ENCODE measurements at places on chromosomes 4 and X.

- no peak for DNase-seq
Measured at GRCh38 chrX:68307769-68308168, 125.5 kb downstream of the OPHN1 start.

GRCh38 chr4:24042094-24042493, 152.2 kb upstream of the PPARGC1A start:
- no peak for DNase-seq

DNA sequence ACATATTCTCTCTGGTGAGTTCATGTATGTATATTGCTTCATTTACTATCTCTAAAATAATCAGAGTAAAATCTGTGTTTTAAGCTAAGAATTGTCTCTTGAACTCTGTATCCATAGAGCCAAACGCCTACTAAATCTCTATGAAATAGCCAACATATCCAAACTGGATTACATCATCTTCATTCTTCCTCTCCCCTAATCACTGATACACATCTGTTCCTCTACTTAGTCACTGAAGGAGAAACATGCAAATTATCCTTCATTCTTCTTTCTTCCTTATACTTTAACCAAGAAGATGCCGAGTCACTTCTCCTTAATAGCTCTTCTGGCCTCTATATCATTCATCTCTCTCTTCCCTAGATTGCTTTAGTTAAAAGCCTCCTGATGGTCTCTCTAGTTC, 630.4 kb upstream of the FTHL17 start:
- no peak for DNase-seq

DNA sequence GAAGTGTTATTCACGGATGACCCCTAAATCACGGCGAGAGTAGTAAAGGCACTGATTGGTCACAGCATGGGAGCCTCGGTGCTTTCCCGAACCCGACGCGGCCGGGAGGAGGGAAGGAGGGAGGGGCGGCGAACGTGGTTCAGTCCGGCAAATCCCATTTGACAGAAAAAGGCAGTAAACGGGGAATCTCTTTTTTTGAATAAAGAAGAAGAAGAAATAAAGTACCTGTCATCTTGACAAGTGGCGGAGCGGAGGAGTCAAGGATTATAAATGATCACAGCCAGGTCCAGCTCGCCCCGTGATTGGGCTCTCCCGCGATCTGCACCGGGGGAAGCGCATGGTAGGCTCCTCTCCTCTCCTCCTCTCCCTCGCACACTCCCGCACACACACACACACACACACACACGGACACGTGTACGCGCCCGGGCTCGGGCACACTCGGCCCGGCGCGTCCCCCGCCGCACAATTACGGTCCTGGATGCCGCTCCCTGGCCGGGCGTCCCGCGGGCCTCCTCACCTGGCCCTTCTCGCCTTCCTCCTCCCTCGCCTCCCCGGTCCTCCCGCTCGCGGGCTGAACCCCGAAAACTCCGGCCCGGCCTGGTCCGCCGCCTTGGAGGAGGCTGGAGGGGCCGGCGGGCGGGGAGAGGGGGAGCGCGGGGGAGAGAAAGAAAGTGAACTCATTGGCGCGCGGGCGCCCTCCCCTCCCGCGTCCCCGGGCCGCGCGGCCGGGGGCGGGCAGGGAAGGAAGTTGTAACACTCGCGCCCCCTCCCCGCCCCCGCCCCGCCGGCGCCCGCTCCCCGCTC, 99.2 kb upstream of the TENM3 start:
- peak; percentile 61 for DNase-seq

- no peak for DNase-seq
Measured at GRCh38 chr4:40283968-40284367, 51.2 kb upstream of the CHRNA9 start.

GRCh38 chr4:81884986-81885385, 413.3 kb upstream of the RASGEF1B start:
- DNase-seq, result no peak

DNA sequence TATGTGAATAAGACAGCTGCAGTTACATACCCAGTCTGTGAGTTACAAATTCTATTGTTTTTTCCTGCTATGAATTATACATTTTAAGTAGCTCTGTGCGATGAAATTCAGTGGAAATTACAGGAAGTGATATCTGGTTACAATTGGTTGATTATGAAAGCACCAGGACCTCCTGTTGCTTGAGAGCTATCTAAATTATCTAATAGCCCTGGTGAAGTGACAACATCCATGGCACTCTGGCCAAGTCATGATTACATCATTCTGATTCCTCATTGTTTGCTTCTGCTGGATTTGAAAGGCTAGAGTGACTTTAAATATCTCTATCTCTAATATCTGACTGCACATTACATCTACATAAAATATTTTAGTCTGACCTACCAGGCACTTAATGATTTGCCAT, 515.0 kb downstream of the CFAP47 start:
- no peak for DNase-seq

DNA sequence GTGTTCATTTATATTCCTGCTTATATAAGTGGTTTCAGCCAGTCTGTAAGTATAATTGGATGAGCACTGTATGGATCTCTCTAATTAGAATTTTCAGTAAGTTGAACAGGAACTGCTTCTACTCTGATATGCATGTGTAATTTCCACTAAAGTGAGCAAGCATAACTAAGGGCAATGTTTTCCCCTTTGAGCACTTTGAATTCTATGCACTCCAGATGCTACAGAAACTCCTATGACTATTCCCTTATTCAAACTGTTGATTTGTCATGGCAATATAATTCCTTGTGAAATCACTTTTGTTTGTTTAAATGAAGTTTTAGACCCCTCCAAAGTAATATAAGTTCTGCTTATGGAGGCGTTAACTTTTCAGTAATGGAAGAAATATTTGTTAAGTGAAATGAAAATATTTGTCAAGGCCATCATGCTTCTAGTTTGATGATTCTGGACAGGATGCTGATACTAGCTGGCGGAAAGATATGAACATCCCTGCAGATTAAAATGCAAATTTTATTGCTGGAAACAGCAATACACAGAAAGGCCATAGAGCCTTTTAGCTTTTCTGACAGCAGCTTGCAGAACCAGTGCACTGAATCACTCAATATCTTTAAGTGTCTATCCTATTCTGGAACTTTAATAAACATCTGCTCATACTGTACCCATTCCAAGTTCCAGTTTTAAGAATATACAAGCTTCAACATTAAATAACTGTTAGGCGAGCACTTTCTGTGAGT, 1460.8 kb downstream of the RAPGEF2 start:
- DNase-seq, result no peak

DNA sequence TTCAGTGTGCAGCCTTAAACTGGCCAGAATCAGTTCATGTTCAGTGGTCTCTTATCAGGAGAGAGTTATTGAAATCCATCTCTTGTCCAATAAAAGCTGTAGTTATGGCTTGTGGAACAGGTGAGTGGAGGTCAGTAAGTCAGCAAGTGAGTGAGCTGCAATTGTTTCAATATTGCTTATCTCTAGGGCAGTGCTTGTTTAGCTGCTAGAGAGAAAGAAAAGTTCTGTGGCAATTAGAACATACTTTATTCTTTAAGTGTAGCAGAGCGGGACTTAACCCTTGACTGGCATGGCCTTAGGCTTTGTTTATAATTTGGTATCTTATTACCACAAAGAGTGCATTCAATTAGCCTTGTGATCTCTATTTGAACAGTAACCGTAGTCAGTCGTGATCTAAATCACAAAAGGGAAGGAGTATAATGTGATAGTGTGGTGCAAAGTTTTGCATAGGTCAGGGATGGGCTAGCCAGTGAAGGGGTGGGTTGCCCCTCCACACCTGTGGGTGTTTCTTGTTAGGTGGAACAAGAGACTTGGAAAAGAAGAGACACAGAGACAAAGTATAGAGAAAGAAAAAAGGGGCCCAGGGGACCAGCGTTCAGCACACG, 6.9 kb upstream of the ETDC start:
- DNase-seq, result no peak

DNA sequence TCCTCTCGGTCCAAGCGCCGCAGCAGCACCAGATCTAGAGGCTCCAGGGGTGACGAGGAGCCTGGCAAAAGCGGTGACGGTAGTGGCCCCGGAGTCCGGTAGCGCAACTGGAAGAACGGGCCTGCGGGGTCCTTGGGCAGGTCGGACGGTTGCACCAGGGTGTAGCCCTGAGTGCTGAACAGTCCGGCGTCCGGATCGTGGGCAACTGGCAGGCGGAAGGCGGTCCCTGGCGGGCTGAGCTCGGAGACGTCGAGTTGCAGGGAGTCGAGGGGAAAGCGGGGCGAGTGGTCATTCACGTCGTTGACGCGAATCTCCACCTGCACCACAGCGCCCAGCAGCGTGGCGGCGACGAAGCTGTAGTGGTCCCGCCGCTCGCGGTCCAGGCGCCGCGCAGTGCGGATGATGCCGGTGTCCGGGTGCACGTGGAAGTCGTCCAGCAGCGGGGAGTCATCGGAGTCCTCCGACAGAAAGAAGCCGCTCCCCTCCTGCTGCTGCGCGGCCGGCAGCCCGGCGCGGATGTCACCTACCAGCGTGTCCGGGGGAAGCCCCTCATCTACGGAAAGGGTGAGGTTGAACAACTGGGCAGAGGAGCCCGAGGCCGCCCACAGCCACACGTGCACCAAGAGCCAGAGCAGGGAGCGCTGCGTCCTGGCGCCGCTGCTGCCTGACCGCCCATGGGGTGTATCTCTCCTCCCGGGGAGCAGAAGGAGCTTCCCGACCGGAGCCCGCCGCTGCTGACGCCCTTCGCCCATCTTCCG, 837 bp downstream of the DCHS2 start:
- no peak for DNase-seq

DNA sequence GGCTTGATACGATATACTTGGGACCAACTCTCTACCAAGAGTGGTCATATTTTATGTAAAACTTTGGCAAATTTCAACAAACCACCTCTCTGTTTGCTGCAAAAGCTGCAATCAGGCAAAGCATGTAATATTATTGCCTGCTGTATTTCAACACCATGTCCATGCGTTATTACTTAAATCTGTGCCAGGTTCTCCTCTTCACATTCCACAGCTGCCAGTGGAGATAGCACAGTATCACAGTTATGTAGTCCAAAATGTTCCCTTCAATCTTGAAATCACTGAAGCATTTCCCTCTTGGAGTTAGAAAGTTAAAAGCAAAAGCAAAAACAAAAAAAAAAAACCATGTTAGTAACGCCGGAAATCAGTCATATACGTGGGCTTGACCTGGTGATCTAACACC, 396.7 kb upstream of the MAGEC2 start:
- no peak for DNase-seq

DNA sequence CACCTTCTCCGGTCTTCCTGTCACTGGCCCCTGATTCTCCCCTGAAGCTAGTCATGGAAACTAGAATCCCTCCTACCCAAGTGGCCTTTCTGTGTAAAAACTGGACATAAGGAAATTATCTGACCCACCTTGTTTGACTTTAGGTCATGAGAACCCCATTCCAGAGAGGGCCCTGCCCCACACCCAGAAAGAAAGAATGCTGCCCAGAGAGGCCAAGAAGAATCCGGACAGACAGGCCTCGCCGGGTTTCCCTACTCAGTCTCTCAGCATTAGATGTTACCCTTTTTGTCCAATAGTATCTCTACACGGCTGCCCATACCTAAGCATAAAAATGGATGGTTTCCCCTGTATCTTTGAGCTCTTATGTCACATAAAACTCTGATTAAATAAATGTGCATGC, 83.3 kb upstream of the HELT start:
- DNase-seq, result no peak

DNA sequence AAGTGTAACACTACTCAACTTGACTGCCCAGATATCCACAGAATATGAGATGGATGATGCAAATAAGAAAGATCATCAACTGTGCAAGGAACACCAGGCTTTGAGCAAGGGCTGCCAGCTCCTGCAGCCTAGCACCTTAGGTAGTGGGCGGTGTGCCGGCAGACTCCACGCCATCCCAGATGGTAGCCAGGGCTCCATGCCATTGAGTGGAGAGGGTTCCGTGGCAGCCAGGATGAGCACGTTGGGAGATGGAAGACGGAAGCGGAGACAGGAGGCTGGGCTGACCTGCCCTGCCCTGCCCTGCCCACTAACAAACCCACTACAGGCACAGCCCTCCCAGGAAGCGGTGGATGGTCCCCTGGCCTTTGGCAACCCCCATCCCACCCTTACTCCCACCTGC, 51.9 kb downstream of the TMPRSS11F start:
- no peak for DNase-seq

GRCh38 chrX:27680726-27681125, 90.6 kb downstream of the DCAF8L2 start:
- DNase-seq, result no peak

DNA sequence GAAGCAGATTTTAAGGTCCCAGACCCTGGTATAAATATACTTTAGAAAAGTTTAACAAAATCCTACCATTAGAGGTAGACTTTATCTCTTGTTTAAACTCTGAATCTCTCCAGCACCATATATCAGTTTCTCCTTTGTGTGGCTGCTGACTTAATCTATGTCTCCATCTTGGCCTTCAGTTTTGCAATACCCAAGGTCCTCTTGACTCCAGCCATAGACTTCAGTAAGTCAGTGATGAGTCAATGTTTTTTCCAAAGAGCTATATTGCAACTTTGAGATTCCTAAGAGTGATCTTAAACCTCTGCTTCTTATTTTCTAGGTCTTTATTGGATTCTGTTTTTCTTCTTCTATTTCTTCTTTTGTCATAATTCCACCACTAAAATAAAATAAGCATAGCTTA, 50.8 kb upstream of the ADGRL3 start:
- DNase-seq, result no peak

GRCh38 chr4:165740911-165741310, 132.1 kb upstream of the TLL1 start:
- DNase-seq, result no peak

- no peak for DNase-seq
Measured at GRCh38 chr4:122341886-122342285, 36.9 kb upstream of the ADAD1 start.

GRCh38 chr4:81197864-81198524, 17.0 kb downstream of the PRKG2 start:
- DNase-seq, result peak; percentile 1

- DNase-seq, result no peak
Measured at GRCh38 chr4:15990570-15991285, 27.8 kb upstream of the FGFBP2 start.

GRCh38 chr4:6307891-6308290, 38.2 kb downstream of the WFS1 start:
- DNase-seq, result no peak

GRCh38 chr4:10003666-10004065, 17.6 kb downstream of the SLC2A9 start:
- no peak for DNase-seq

GRCh38 chr4:112645541-112646329, 8.8 kb downstream of the LARP7 start:
- no peak for DNase-seq

DNA sequence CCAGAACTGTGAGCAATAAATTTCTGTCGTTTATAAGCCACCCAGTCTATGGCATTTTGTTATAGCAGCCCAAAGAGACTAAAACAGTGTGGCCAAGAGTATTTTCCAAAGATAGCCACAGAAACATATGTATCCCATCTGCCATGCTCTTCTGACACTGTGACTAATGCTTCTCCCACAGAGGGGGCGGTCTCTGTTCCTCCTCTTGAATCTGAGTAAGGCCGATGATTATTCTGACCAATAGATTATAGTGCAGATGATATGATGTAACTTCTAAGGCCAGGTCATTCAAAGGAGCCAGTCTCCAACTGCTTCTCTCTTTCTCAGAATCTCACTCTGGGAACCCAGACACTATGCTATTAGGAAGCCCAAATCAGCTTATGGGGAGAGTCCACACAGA, 570.7 kb downstream of the BCOR start:
- no peak for DNase-seq
